ENCODE measurements at places on chromosomes 2 and 18.

GRCh38 chr2:79200762-79201161, 41.2 kb upstream of the REG3A start:
- no peak for DNase-seq

DNA sequence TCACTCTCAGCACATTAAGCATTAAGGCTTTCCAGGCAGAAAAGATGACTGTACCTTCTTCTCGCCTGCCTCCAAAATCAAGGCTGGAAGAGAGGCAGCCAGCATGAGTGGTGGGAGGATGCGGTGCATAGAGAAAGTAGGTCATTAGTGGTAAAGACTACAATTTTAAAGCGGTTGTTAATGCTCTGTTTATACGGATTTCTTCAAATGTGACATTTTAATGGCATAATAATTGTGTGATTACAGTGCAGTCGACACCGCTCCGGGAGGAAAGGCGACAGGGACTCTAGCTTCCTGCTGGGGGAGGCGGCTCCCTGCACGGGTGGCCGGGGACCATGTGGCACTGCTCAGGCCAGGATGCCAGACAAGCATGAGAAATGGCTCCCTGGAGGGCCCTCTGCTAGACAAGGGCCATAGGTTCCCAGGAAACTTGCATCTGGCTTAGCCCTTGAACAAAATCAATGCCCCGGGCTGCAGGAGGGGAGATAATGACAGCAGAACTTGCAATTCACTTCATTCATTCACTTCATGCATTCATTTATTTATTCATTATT, 129.6 kb downstream of the GALNT14 start:
- no peak for DNase-seq

DNA sequence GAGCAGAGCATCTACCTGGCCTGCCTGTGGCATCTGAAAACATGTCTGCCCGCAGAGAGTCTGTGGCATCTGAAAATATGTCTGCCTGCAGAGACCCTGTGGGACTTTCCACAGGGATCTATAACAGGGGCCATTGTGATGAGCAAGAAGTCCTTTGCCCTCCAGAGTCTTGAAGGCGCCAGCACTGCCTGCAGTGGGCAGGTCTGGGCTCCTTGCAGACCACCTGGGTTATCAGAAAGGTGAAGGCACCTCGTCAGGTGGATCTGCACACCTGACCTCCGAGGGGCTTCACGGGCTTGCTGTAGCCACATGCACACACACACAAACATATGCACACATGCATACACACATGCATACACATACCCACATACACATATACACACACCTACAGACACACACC, 189.5 kb upstream of the HDAC4 start:
- DNase-seq = no peak

DNA sequence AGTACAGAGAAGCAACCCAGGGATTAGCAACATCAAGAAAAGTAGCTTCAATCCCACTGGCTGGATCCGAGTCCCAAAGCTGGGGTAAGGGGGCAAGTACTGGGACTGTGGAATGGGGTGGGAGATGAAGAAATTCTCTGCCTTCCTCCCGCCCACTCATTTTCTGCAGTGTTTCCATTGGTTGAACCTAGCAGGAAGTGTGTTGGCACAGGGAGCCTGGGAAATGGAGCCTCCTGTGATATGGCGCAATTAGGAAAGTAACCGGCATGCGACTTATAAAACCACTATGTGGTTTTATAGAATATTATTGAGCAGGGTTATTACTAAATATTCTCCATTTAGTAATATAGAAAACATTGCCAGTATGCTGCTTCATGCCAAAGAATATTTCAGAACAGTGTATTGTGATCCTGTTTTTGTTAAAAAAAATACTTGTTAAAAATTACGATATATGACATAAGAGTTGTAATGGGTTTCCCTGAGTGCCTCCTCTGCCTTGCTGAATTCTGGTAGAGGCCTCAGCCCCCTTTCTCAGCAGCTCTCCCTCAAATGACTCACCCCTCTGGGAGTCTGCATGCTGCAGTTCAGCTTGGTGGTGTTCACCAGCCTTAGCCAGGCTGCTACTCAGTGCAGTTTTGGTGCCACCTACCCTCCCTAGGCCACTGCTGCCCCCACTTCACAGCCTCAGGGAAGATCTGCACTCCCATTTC, 60.5 kb downstream of the HK2 start:
- no peak for DNase-seq

DNA sequence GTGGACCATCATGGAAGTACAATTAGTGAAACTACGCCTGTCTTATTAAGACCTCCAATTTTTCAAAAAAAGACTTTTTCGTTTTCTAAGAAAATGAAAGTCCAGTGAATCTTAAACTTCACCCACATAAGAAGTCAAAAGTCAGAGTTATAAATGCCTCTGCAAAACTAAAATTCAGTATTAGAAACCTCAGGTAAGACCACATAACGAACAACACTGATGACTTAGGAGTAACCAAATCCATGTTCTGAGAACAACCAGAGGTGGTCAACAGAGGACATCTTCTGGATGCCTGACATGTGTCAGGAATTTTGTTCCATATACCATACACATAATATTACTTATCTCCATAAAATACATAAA, 62.4 kb downstream of the RPL31 start:
- DNase-seq = no peak

GRCh38 chr2:67576991-67577390, 179.9 kb downstream of the ETAA1 start:
- DNase-seq = no peak

DNA sequence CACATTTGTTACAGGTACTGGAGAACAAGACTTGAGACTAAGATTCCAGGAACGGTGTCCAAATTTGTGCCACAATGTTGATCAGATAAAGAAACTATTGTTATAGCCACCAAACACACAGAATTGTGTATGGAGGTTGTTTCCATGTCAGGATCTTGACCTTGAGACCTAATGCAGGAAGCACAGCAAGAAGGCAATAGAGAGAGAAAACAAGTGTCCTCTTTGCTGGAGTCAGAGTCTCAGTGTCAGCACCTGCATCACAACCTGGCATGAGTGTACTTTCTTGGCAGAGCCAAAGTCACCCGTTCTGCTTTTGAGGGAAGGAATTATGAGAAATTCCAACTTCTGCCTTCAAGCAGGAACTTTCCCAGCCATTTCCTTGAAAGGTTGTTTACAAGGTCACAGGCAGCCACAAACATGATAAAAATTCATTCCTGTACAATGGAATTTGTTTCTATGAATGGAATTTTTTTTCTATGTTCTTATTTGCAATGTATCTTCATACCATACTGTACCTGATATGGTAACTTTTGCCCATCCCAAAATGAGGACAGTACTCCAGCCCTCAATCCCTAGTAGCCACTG, 118.4 kb downstream of the PKP4 start:
- DNase-seq = no peak

DNA sequence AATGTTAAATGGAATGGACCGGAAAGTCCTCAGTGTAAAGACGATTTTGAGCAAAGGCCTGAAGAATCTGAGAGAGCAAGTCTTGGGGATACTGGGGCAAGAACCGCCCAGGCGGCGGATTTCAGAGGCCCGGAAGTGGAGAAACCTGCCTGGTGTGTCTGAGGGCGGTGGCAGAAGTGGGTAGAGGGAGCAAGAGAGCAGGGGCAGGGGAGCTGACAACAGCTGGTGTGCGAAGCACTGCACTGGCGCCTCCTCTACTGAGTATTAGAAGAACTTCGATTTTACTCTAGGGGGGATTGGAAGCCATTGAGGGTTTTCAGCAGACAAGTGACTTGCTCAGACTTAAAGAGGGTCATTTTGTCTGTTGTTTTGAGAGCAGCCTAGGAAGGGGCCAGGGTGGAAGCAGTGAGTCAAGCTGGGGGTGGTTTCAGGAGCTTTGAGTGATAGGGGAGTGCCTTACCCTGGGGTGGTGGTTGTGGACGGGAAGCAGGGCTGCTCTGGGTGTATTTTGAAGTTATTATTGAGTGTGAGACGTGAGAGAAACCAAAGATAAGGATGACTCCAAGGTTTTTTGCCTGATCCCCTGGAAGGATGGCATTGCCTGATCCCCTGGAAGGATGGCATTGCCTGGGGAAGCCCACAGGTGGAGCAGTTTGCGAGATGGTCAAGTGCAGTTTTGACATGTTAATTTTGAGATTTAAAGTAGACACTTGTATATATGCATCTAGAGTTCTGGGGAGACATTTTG, 52.5 kb downstream of the ZNF236 start:
- DNase-seq = no peak

DNA sequence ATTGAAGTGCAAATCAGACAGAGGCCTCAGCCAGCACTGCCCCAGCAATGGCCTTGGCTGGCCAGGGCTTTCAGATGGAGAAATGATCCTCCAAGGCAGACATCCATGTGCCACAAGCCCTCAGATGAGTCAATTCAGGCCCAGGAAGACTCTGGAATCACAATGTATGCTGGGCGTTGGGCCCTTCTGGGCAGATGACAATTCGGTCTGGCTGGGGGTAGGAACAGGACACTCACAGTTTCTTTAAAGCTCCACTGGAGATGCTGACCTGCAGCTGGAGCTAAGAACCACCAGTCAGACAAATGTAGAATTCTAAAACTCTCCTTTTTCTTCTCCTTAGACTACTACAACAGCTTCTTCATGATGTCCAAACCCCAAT, 7.1 kb upstream of the CRYGC start:
- DNase-seq = no peak

DNA sequence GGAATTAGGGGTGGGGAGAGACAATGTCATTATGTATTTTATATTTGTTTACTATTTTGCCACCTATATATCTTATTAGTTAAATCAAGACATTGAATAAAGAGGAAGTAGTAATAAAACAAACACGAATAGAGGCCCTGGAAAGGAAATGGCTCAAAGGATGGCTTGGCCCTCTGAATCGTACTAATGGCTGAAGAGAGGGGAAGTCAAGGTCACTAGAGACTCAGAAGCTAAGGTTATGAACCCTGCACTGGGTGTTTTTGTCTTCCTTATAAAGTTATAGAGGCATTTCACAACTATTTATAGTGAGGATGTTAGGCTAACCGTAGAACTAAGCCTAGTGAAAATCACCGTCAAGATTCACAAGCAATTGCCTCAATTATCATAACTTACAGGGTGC, 685.9 kb downstream of the ARHGAP15 start:
- DNase-seq = no peak

- no peak for DNase-seq
Measured at GRCh38 chr2:64273524-64274398, 129.5 kb upstream of the PELI1 start.

GRCh38 chr2:222943820-222944219, 83.0 kb downstream of the ACSL3 start:
- no peak for DNase-seq

DNA sequence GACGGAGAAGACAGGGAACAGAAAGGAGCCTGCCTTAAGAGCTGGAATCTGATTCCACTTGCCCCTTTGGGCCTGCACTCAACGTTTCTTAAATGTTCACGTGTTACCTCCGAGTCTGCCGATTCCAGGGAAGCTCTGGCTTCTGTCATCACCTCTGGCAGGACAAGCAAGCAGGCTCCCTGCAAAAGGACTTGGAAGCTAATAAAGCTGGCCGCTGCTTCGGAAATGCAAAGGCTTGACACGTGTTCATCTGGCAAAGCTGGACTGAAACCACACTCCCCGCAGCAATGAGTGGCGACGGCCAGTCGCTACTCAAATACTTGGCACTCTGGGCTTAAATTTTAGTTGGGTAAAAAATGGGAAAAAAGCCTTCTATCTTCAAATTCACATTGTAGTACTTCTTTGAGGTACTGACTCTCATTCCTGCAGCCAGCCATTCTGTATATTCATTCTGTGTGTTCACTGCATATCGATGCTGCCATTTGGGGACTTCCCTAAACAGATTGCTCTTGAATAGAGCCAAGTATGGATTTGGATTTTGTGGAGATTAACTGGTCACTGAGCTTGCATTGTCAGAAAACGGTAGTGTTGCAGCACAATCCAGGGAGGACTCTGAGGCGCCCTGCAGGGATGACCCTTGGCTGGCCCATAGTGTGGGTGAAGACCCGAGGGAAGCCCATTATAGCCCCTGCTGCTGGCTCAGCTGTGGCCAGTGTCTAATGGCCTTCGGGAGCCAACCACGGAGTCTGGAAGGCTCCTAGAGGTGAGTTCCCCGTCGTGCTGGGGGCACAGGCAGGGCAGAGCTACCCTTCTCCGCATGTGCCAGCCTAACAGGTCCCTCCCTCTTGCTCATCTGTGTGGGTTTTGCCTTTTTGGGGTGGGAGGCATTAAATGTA, 231.5 kb downstream of the PRKCE start:
- no peak for DNase-seq

DNA sequence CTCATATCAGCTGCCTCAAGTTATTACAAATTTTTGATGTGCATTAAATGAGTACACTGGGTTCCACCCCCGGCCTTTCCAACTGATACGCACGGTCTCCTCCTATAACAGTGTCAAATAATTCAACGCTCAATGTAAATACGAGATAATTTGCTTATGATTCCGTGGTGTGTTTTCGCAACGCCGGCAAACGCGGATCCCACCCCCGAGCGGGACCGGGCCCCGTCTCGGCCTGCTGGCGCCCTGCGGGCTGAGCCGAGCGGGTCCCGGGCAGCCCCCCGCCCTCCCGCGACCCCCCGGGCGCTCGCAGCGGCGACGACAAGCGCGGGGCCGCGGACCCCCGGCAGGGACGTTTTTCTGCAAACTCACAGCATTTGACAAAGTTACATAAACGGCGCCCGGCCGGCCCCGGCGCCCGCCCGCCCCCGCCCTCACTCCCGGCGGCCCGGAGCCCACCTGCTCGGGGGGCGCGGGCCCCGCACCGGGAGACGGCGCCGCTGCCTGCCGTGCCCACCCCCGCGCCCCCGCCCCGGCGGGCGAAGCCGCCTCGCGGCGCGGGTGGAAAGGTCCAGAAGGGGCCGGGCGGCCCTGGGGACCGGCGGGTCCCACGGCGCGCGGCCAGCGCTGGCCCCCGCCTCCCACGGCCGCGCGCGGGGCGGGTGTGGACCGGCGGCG, 762 bp downstream of the HDAC4 start:
- no peak for DNase-seq

DNA sequence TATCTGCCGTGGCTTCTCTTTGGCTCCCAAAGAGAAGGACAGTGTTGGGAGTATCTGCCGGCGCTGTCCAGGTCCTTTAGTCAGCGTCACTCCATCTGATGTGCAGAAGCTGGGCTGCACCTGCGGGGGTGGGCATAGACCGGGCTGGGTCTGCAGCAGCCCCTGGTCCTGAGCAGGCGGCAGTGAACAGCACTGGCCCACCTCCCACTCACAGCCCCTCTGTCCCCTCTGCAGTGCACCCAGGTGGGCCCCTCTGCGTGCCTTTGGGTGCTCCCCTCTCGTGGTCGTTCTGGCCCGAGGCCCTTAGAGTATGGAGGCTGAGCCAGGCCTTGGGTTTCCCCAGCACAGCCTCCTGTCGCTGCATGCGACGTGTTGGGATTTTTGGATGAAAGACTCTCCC, 95.7 kb downstream of the USP40 start:
- DNase-seq = no peak
